ENCODE measurements at places on chromosomes 12 and 14.

- no peak for DNase-seq
Observed at GRCh38 chr12:2627835-2628191, 167.0 kb upstream of the FKBP4 start.

- no peak for DNase-seq
Observed at GRCh38 chr14:89445273-89445973, 28.4 kb upstream of the FOXN3 start.

GRCh38 chr14:100790502-100791347, 35.2 kb upstream of the MEG3 start:
- peak; percentile 5 for DNase-seq

DNA sequence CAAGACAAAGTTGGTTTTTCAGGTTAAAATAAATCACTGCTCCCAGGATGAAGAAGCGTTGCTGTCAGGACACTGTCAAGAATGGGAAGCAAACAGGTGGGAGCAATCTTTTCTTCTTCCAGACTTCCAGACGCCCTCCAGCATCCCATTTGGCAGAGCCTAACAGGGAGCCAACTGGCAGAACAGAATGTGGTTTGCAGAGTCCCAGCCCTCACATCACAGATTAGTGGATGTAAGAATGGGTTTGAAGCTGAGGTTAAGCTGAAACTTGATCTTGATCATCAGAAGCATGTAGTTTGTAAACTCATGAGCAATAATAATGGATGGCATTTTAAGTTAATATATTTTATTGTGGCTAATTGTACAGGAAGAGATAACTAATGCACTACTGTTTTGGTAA, 636.4 kb downstream of the SLC6A15 start:
- DNase-seq = no peak

DNA sequence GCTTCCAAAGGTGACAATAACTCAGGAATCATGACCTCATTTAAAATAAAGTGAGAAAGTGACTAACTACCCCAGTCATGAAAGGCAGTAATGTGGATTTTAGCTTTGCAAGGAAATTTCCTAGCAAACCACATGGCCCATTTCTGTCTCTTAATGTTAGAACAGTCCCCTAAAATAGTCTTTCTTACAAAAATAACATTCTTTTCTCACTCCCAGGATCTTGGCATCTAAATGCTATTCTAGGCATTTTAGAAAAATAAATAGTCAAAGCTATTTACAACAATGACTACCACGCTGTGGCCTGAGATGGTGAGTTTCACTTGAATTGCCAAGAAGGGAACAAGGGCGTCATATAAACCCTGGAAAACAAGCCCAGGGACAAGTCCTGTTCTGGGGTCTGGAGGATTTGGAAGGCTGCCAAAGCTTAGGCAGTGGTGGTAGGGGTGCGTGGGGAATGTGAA, 101.2 kb upstream of the CCDC175 start:
- DNase-seq = peak; percentile 42

GRCh38 chr14:68285421-68286179, 466.0 kb downstream of the RAD51B start:
- DNase-seq = no peak

GRCh38 chr14:62957562-62957961, 87.7 kb downstream of the KCNH5 start:
- DNase-seq = peak; percentile 73

DNA sequence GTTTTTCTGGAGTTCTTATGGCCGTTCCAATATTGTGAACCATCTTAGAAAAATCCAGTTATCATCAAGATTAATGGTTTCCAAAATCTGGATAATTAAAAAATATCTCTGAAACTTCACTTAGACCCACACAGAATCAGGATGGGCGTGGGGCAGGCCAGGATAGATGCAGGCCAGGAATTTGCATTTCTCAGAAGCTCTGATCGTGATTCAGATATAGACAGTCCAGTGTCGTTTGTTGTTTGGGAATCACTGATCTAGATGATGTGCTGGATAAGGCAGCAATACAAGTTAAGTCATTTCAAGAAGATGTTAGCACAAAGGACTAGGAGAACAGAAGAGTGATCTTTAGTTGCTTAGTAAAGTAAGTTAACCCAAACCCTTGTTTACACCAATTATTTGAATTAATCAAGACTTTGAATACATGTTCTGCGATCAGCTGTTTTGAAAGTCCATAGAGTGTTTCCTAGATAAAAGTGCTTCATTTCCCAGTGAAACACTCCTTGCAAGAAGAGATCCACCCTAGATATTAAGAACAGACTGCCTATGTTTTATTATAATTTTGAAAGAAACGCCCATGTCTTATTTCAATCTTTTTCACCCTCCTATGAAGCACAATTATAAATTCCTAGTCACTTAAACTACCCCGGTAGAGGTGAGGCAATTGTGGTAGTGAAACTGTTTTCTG, 90.9 kb downstream of the NEDD1 start:
- no peak for DNase-seq

- DNase-seq = no peak
Observed at GRCh38 chr12:418432-418831, 17.0 kb downstream of the CCDC77 start.

DNA sequence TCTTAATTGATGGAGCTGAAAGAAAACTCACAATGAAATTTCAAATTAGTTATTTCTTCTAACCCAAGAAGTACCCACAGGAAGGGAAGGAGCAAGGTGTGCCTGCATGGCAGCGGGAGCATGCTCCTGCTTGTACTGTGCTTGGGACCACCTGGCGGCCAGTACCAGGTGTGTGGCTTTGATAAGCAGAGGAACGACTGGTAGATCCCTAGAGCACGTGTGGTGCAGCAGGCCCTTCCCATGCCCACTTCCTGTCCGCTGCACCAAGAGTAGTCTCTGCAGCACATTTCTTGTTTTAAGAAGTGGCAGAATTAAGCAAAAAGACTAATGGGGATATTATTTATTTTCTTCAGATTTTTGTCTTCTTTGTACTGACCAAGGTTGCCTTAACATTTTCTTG, 122.3 kb upstream of the ATF1 start:
- DNase-seq = no peak

DNA sequence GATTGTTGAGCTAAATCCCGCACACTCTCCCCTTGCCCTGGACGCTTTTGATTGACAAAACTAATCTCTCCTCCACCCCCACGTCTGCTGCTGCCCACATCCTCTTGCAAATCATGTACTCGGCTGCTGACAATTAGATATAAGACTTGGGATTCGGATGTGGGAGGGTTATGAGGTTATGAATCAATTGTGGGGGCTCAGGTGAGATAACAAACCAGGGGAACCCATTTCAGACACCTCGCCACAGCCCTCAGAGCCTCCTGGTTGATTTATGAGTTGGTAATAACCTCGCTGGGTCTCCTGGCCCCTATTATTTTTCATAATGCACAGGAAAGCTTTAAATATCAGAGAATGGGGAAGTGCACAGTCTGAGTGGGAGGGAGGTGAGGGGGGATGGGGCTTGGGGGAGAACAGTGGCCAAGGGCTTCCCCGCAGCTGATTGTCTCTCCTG, 449.9 kb downstream of the DPF3 start:
- no peak for DNase-seq

DNA sequence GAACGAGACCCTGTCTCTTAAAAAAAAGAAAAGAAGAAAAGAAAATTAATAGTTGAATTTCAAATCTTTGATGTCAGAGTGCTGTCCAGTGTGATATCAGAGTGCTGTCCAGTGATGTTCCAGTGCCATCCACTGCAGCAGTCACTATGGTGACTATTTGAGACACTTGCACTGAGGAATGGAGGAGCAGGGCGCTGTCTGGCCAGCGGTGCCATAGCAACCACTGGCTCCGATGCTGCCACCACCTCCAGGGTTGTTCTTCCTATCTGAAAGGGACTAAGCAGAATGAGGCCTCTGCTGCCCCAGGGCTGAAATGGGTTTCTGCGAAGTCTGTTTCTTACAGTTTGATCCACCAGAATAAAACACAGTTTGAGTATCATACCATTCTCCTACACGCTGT, 272.9 kb downstream of the NUAK1 start:
- DNase-seq = no peak

DNA sequence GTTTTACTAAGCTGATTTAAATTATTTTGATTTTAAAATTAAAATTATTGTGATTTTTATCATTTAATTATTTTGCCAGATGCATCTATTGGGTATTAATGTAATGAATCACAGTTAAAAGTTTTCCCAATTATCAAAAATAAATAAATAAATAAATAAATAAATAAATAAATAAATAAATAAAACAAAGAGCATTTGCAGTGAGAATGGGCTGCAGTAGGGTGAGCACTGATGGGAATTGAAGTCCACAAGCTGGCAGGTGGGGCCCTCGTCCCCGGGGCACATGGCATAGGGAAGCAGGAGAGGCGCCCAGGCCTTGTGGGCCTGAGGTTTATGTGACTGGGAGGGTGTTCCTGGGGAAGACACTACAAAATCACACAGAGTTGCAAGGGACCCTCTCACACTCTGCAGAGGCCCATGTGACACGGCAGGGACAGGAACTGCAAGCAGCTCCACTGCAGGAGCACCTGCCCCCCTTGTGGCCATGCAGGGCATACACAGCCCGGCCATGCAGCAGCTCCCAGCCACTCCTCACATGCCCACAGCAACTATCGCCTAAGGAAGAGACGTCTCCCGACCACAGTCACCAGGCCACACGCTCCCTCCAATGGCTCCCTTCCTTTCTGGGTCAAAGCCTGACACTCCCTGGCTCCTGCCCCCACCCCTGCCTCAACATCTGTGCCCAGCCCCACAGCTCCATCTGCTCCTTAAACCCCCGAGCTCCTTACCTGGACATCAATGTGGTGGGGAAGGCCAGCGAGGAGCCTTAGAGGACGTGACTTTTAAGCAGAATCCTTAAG, 256.3 kb upstream of the SFSWAP start:
- DNase-seq = no peak

GRCh38 chr12:15662983-15663659, 126.1 kb downstream of the EPS8 start:
- DNase-seq = no peak

DNA sequence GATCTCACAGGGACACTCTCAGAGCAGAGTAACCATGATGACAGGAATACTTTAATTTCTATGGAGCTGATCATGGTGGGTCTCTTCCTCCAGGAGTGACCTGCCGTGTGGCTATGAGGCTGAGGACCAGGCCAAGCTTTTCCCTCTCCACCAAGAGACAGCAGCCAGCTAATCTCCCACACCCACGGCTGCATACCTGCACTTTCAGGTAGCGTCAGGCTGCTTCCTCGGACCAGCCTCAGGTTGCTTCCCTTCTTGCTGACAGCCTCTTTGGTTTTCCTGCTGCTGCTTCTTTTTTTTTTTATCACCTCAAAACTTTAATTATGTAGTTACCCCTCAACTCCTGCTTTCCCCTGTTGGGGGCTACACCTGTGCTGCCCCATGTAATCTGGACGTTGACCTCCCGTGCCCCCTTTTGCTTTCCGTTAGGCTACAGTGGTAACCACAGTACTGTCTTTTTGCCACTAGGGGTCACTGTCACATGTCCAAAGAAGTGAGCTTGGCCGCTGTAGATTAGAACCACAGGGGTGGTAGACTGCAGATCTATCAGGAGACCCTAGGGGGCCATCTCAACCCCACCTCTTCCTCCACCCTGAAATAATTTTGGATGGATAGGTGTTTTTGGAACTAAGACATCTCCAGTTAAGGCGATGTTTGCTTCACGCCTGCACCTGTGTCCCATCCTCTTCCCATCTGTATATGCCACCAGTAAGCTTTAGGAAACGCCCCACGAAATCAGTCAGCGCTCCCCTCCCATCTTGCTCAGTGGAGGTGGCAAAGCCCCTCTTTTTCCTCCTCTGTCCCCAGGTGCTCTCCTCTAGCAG, 7.8 kb upstream of the PIP4K2C start:
- peak; percentile 50 for DNase-seq

DNA sequence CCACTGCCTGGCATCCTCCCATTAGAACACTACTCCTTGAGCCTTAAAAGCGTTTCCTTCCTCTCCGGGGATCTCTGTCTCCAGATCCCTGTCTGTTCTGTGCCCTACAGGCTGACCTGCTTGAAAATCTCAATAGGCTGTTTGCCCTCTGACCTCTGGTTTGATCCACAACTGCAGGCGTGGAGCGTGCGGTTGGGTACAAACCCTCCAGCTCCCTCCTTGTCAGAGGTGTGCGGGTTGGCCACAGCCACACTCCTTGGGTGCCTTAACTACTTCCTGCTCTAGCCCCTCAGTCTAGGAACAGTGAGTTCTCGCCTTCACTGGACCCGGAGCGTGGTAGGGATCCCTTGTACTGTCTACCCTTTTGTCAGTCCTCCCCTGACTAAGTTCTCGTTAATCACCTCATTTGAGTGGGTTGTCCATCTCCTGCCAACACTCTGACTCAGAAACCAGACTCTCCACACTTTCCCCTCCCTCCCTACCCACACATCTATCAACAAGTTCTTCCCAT, 33.1 kb downstream of the CMKLR1 start:
- peak; percentile 81 for DNase-seq

GRCh38 chr14:61561104-61561503, 134.2 kb upstream of the HIF1A start:
- peak; percentile 57 for DNase-seq

GRCh38 chr12:132197581-132198354, 53.5 kb downstream of the NOC4L start:
- DNase-seq = no peak

DNA sequence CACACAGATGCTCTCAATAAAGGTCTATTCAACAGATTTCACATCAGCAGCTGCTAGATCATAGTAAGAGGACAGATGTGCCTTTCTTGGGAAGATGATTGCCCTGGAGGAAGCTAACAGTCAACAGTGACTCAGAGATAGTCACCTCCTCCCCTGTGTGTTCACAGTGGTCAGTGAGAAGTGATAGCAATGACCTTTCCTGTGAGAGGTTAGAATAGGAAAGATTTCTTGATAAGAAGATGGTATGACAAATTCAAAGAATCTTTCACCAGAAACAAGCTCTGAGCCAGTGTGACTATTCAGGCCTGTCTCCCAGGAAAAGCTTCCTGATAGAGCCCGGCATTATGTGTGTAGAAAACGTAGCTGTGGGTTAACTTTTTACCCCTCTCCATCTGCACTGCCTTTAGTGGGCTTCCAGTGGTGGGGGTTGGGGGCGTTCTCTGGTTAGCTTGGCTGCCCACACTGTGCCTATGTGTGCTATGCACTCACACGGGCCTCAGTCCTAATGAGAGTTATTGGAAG, 66.4 kb upstream of the ARHGAP5 start:
- DNase-seq = no peak

GRCh38 chr12:66188584-66189485, at the start of gene IRAK3:
IRAK3 (plus strand) TSS chr12:66189214; CDS start chr12:66189300, 86 bp downstream.
- DNase-seq = no peak

- DNase-seq = no peak
Observed at GRCh38 chr12:14186193-14186502, 179.3 kb upstream of the ATF7IP start.

- no peak for DNase-seq
Observed at GRCh38 chr14:63472986-63473788, 70.0 kb downstream of the PPP2R5E start.

- no peak for DNase-seq
Observed at GRCh38 chr12:78787576-78787975, 77.0 kb upstream of the SYT1 start.
